ENCODE measurements at places on chromosomes 1 and 21.

- DNase-seq = no peak
These were observed 35.7 kb upstream of the FAM163A start for GRCh38 chr1:179707406-179707805.

GRCh38 chr1:174940646-174941175, 59.0 kb upstream of the CACYBP start:
- DNase-seq = no peak

DNA sequence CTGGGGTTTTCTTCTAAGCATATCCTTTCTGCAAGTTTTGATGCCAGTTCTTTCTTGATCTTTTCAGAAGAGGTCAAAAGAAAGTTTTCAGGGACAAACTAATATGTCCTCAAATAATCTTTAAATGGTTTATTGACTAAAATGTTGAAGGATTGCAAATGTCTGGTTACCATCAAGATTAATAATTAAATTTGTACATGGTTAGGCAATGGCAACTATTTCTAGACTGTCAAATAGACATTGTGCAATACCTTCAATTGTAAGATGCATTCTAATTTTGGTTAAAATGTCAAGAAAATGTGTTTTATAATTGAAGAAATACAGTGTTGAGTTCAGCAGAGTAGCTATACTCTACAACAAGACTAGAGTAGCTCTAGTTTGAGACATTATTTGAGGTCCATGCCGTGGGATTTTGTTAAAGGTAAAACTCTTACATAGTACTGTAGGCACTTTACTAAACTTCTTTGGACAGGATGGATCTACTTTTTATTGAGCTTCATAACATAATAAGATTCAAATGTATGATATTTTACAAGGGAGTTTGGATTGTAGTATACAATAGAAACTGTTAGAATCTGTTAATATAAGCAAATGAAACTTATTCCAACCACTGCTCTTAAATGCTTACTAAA, 22.6 kb downstream of the MAEL start:
- no peak for DNase-seq

GRCh38 chr21:33981391-33982101, 65.9 kb upstream of the ATP5PO start:
- DNase-seq = no peak

DNA sequence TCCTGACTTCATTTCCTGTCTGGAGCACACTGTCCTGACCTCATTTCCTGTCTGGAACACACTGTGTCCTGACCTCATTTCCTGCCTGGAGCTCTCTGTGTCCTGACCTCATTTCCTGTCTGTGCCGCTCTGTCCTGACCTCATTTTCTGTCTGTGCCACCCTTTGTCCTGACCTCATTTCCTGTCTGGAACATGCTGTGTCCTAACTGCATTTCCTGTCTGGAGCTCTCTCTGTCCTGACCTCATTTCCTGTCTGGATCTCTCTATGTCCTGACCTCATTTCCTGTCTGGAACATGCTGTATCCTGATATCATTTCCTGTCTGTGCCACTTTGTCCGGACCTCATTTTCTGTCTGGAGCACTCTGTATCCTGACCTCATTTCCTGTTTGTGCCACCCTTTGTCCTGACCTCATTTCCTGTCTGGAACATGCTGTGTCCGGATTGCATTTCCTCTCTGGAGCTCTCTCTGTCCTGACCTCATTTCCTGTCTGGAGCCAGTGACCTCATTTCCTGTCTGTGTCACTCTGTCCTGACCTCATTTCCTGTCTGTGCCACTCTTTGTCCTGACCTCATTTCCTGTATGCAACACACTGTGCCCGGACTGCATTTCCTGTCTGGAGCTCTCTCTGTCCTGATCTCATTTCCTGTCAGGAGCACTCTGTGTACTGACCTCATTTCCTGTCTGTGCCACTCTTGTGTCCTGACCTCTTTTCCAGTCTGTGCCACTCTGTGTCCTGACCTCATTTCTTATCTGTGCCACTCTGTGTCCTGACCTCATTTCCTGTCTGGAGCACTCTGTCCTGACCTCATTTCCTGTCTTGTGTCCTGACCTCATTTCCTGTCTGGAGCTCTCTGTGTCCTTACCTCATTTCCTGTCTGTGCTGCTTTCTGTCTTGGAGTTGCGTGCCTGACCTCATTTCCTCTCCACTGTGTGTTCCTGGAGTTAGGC, 27.6 kb downstream of the SKI start:
- DNase-seq = no peak

DNA sequence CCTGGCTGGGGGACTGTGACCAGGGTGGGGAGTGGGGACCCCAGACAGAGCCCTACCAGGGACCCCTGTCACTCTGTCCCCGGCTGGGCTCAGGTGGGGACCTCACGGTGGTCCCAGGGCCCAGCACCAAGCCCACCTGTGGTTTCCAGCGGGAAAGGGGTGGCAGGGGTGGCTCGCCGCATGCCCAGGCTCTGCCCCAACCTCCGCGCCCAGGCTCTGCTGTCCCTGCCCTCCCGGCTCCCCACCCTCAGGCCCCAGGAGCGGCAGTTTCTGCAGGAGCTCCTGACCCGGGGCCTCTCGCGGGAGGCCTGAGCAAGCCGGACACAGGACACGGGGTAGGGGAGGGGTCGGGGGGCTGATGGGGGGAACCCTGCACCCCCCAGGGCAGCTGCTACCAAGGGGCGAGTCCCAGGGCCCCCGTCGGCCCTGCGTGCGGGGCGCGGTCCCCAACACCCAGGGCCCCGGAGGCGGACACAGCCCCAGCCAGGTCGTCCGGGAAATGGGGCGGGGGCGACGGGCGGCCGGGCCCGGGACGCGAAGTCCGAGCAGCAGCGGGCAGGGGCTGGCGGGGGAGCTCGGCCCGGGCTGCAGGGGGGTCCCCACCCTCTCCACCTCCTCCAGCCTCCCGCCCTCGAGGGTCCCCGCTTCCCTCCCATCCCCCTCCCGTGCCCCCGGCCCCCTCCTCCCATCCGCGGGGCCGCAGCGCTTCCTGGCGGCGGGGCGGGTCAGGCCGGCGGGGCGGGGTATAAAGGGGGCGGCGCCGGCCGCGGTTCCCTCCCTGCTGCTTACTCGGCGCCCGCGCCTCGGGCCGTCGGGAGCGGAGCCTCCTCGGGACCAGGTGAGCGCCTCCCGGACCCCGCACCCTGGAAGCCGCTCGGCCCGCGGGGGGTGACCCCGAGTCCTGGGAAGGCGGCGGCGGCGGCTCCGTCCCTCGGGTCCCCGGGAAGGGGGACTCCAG, at the start of gene COL6A2:
TSS of gene COL6A2 (plus strand) at position 777 of the 958 bp plus-strand sequence.
- peak; percentile 36 for DNase-seq

GRCh38 chr1:229862017-229862774, 204.8 kb upstream of the GALNT2 start:
- DNase-seq = no peak

- no peak for DNase-seq
These were observed 9.6 kb upstream of the SLC6A9 start for GRCh38 chr1:44040846-44041245.

DNA sequence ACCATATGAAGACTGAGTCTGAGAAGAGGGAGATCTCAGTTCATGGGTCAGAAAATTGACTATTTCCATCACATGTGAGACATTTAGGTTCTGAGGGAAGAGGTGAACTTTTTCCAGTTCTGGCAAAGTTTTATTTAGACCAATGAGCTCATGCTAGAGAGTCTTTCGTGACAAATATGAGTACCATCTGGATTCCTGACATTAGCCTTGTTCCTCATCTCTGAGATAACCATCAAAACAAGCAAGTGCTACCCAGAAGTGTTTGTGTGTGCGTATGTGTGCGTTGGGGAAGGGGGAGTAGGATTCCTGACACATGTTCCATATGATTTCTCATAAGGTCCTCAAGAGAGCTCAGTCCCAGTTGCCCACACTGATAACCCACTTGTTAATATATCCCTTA, 120.6 kb downstream of the FASLG start:
- no peak for DNase-seq

GRCh38 chr1:47257224-47257623, 25.2 kb upstream of the TAL1 start:
- DNase-seq = no peak

All from stimulated activated CD4-positive, alpha-beta T cell treated with anti-CD3 and anti-CD28 coated beads, Interleukin-1b, Interleukin-23, amount 100 ng/mL, for 24 hours (primary cell).